ENCODE measurements at places on chromosomes 2 and 18.

- no peak overlapping the region for H3K4me3 ChIP-seq
- no peaks in the 10 kb centered on the region for H3K4me1 ChIP-seq
- no peak overlapping the region for H3K27ac ChIP-seq
- no peaks in the 10 kb centered on the region for H3K36me3 ChIP-seq
These were observed 203.9 kb downstream of the NBAS start for GRCh38 chr2:15357186-15357585.

- DNase-seq = no peak
- no peak overlapping the region for H3K27ac ChIP-seq
- no peaks in the 10 kb centered on the region for H3K27me3 ChIP-seq
- H3K4me1 ChIP-seq = no peaks in the 10 kb centered on the region
- H3K4me3 ChIP-seq = no peak overlapping the region
- no peaks in the 10 kb centered on the region for H3K36me3 ChIP-seq
These were observed 850 bp downstream of the CATIP start for GRCh38 chr2:218357236-218358177.

DNA sequence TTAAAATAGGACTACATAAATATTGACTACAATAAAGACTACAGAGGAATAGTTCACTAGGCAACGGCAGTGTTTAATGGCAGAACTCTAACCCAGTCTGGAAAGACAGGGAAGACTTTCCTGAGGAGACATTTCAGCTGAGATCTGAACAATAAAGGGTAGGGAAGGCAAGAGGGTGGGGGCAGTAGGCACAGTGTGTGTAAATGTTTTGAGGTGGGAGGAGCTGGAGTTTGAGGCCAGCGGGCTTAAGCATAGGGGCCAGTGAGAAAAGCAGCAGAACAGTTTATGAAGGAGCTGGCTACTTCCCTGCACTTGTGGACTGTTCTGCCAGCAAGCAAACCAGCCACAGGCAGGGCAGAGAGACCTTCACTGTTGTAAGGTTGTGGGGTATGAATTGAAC is 76.6 kb upstream of the UGP2 start:
- no peaks in the 10 kb centered on the region for H3K4me1 ChIP-seq
- H3K27me3 ChIP-seq = no peaks in the 10 kb centered on the region
- H3K27ac ChIP-seq = peak overlapping the region; percentile 4
- peak; percentile 10 for DNase-seq
- H3K36me3 ChIP-seq = no peaks in the 10 kb centered on the region

- H3K27me3 ChIP-seq = no peaks in the 10 kb centered on the region
- DNase-seq = no peak
- no peaks in the 10 kb centered on the region for H3K4me1 ChIP-seq
- no peaks in the 10 kb centered on the region for H3K36me3 ChIP-seq
- no peak overlapping the region for H3K4me3 ChIP-seq
These were observed 460.7 kb downstream of the MTX2 start for GRCh38 chr2:176729706-176730569.
